EL (cell line): ENCODE measurements at places on chromosomes 5 and 9.
A peak's percentile ranks its signal among the peaks of the same experiment; 100 is the strongest.

DNA sequence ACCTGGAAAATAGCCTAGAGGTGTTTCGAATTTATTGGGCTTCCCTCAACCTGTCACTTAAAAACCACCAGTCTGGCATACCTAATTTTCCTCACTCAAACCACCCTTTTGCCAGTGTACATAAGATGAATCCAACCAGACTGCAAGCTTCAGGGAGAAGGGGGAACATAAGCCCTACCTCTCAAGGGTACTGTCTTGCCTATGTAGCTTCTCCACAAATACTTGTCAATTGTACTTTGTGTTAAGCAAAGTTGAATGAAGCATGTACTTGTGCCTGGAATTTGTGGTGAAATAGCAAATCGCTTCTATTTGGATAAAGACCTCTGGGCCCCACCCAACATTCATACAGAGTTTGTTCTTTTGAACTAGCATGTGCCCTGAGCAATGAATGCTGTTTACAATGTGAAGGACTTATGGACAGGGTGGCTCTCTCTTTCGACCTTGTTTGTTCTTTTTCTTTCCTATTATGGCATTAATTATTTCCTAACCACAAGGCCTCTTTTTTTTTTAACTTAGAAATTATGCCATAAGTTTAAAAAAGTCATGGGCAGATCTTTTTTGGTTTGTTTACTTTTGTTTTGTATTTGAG lies 580.2 kb downstream of the EBF1 start:
- DNase-seq: no peak

GRCh38 chr9:34254966-34255825 lies 73.9 kb downstream of the KIF24 start:
- peak; percentile 30 for DNase-seq

DNA sequence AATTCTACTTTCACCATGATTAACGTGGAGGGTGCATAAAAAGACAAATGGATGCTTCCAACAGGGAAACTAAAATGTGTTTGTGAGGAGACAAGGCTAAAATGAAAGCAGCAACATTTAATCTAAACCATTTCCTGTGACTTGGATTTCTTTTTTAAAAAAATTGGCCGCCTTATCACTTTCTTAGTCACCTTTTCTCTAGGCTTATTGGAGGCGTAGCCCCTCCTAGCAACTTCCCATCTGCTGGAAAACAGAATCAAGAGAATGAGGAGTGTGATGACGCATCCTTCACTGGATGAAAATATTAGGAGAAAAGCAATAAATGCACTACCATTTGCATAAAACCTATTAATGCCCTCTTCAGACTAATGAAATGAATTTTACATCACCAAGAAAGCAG lies 791 bp upstream of the GPR150 start:
- DNase-seq: peak; percentile 42

DNA sequence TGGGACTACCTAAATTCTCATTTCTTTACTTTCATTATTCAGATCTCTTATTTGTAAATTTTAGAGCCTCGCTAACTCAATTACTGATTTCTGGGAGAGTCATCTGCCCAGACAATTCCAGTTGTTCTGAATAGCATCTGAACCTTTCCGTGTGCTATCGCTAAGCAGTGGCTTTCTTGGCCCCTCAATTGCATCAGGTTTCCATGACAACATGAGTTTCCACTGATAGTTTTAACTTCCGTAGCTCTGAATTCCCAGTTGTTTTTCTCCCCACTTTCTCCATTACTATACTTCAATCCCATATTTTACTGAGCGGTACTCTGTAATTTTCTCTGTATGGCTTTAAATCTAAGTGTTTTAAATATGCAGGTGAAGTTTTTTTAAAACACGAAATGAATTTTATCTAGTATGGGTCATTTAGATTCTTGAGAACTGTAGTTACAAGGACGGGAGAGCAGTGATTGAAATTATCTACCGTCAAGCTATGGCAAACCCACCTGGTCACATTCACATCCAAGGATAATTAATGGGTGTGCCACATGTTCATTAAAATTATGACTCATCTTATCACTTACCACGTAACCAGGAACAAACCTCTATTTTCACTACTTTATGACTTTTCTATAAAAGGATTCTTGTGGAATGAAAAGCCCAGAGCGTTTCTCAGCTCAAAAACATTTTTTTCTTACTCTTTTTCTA lies 223.5 kb upstream of the PCSK5 start:
- no peak for DNase-seq

GRCh38 chr9:129390541-129390940 lies 212.5 kb upstream of the IER5L start:
- DNase-seq: no peak

- DNase-seq: no peak
These were observed 155.1 kb upstream of the SMIM23 start for GRCh38 chr5:171630350-171631065.

GRCh38 chr5:102296178-102296817 lies at the start of gene SLCO4C1:
Gene SLCO4C1 (minus strand): TSS chr5:102296284. CDS start chr5:102296262, 22 bp downstream.
- DNase-seq: peak; percentile 2

DNA sequence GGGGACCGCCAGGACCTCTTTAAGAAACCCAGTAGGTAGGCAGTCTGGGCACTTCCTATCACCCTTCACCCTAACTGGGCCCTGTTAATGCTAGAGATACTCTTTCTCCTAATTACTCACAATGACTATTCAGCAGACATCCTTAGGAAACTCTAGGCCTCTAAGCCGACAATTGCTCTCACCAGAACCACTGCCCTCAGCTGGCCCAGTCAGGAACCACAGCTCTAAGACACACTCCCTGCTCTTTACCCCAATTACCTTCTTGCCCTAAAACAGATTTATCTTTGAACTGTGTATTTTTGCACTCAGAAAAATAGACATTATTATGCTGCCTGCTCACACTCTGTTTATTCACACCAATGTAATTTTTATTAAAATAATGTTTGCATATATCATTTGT lies 432.6 kb upstream of the SLC30A5 start:
- peak; percentile 51 for DNase-seq

DNA sequence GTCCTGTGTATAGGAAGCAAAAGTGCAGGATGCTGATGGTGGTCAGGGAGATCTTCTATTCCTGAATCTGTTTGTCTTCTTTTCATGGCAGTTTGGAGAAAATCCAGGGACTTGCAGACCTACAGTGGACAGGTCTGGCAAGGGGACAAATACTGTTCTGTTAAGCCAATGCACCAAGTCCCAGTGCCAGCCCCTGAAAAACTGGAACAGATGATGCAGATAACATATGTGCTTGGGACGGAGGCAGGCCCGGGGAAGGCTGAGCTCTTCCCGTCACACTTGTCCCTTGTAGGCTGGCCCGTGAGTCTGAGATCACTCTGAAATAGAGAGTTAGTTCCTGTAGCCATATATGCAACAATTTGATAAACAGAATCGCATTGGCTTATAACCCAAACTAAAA lies 265.7 kb downstream of the MTRR start:
- DNase-seq: no peak

DNA sequence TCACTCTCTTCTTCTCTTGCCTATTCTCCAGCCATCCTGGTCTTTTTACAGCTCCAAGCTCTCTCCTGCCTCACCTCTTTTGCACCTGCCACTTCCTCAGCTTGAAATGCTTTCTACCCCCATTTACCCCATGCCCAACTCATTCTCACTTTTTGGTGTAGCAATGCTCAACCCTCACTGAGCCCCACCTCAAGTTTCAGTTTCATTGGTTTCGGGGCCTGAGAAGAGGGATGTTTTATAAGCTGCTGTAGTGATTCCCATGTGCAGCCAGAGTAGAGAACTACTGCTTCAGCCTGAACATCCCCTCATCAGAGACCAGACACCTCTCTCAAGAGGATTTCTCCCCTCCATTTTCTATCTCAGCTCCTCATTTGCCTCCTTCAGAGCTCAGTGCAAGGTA lies 45.2 kb upstream of the FYB1 start:
- no peak for DNase-seq

DNA sequence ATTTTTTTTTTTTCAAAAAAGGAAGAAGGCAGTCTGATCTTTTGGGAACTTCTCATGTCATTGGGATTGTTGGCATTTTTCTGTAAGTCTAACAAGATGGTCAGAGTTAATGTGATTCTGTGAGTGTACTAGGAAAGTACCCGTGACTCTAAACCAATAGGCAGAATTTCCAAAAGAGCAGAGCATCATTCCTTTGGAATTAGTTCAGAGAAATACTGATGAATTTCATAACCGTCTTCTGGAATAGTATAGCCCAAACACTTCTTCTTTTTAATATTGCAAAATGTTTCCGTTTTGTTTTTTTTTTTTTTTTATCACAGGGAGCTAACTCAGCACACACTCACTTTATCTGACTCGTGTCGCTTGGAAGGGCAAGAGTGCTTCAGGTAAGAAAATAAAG lies 407.4 kb downstream of the DTWD2 start:
- peak; percentile 17 for DNase-seq

- DNase-seq: no peak
These were observed 67.2 kb downstream of the MRPL36 start for GRCh38 chr5:1732238-1732941.

- no peak for DNase-seq
These were observed 27.5 kb downstream of the ADRB2 start for GRCh38 chr5:148853868-148854267.

GRCh38 chr9:79369676-79370075 lies 202.1 kb upstream of the TLE4 start:
- no peak for DNase-seq

DNA sequence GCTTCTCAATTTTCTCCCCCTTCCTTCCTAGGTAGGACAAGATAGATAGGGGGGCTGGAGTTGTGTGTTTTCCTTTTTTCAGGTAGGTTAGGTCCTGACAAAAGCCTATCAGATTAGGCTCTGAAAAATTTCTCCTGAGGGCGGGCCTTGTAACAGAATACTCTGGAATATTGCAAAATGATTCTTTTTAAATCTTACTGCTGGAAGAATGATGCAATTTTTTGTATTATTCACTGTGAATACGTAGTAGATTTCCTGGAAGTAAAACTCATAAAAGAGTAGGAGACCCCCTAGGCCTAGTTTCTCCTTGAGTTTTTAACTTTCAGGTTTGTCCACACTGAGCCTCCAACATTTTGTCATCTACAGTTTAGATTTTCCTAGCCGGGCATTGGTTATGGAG lies 1701.8 kb downstream of the EFNA5 start:
- no peak for DNase-seq

DNA sequence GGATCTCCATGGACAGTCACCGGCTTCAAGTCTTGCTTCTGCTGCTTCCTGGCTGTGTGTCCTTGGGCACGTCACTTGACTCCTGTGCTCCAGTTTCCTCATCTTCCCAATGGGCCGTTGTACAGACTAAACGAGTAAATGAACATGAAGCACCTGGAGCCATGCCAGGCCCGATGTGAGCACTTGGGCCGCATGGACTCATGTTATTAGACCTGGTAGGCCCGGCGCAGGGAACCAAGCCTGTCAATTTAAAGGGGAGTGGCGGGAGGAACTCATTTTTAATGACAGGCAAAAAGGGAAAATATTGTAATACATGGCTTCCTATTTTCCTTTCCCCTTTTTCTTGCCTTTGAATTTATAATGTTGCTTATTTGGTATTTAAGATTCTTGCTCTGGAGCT lies 47.5 kb downstream of the TENT4A start:
- DNase-seq: no peak

- no peak for DNase-seq
These were observed 27.4 kb downstream of the QRFP start for GRCh38 chr9:130869250-130869649.
